ENCODE measurements at places on chromosomes 16 and 17.

- DNase-seq: no peak
Measured at GRCh38 chr17:43467981-43468581, 15.7 kb upstream of the DHX8 start.

GRCh38 chr16:30750876-30751465 lies 2.7 kb downstream of the PHKG2 start:
- no peak for DNase-seq

GRCh38 chr17:15397620-15398019 lies 56.2 kb upstream of the TEKT3 start:
- no peak for DNase-seq

DNA sequence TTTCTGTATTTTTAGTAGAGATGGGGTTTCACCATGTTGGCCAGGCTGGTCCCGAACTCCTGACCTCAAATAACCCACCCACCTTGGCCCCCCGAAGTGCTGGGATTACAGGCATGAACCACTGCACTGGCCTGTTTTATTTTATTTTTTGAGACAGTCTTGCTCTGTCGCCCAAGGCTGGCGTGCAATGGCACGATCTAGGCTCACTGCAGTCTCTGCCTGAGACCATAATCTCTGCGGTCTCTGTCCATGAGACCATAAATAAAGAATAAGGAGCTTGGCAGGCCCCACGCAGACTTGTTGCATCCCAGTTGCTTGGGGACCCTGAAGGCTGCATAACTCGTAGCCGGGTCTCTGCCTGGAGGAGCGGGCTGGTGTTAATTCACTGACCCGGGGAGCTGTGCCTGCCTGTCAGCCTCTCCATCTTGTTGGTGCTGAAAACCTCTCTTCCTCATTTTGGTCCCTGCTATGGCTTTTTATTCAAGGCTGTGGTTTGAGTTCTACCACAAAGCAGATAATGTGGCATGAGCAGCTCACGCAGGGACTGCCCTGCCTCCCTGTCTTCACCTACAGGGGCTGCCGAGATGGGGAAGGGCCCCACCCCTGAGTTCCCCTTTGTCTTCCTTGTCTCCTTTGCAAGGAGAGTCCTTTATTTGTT lies 82.1 kb downstream of the MSI2 start:
- DNase-seq: no peak

- DNase-seq: no peak
Measured at GRCh38 chr16:29765167-29766032, 12.7 kb upstream of the ZG16 start.

DNA sequence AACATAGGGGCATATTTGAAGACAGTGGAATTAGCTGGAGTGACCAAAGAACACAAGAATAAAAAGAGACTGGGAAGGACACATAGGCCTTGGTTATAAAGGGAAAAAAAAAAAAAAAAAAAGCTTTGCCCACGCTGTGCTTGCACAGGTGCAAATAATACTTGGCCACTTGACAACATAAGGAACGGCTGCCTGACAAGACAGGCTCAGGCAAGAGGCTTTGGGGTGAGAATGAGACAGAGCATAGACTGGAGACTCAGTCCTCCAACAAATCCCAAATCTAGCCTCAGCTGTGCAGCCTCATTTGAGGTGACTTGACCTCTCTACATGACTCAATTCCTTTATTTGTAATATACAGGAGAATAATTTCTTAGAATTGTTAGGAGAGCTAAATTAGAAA lies 332.8 kb upstream of the DYNLRB2 start:
- DNase-seq: no peak

- DNase-seq: no peak
Measured at GRCh38 chr17:56158915-56159825, 5.9 kb downstream of the ANKFN1 start.

GRCh38 chr16:87002717-87003413 lies 314.3 kb downstream of the C16orf95 start:
- DNase-seq: no peak

- DNase-seq: no peak
Measured at GRCh38 chr16:31004658-31005057, 5.8 kb downstream of the STX1B start.

DNA sequence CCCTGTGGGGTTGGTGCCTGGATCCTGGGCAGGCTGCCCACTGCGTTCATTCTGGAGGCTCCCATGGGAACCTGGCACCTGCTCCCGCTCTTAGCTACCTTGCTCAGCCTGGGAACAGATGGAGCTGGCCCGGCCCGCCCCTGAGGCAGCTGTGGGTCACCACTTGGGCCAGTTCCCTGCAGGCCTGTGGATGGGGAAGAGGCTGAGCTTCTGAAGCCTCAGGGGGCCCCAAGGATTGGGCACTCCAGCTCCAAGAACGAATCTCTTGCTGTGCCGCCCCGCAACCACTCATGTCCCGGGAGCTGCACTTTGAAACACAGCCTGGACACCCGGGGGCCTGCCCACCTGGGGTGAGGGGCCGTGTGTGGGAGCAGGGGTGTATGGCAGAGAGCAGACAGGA lies 37.7 kb downstream of the BAHCC1 start:
- no peak for DNase-seq

DNA sequence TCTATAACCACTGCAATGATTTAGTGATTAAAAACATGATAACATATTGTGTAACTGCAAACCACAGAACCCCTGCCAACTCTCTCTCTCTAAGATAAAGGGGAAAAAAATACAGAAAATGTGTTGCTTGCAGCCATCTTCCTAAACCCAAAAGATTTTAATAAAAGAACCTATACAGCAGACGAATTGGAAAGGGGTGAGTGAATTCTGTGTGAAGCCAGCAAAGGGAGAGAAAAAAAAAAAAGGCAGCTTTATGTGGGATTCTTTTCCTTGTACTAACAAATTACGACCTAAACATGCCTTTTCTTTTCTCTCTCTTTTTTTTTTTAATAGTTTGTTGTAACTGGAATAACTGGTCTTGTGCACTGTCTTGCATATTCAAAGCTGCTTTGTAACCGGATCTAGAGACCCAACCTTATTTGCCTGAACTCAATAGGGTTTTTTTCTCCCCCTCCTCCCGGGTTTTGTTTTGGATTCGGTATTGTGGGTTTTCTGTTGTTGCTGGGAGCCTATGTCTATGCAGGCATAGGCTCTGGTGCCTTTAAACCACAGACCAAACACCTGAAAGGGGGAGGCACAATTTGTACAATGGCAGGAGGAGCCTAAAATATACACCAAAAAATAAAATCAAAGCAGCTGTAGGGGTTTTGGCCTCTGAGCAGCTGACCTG lies 7.0 kb upstream of the ZFHX3 start:
- no peak for DNase-seq

- peak; percentile 16 for DNase-seq
Measured at GRCh38 chr16:77788181-77789084, at the start of gene VAT1L. VAT1L (plus strand) TSS chr16:77788564; CDS start chr16:77788683, 119 bp downstream.

DNA sequence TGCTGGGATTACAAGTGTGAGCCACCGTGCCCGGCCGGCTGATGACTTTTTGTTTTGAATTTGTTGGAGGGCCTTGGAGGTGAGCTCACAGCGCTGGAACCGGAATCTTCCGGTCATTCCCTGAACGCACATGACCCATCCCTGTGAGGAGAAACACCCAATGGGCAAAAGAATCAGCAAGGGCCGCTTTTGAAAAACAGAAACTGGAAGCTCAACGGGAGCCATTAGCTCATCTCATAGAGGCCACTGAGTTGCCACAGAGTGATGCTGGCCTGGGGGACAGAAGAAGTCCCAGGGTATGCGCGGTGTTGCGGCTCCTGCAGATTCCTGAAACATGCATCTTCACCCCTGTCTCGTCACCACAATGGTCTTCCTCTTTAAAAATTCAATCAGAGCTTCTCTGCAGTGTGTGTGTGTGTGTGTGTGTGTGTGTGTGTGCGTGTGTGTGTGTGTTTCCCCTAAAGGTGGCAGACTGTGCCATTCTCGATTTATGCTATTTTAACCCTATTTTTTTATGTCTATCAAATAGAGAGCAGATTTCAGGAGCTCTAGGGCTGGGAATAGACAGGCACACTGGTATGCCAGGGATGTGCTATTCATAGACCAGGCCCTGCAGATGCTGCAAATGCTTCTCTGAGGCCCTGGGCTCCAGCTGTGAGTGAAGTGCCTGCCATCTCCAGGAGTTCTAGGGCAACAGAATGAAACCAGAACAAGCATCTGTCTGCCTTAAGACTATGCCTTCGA lies 68.3 kb downstream of the MARCHF10 start:
- DNase-seq: no peak

- DNase-seq: no peak
Measured at GRCh38 chr17:82989881-82990280, 89.5 kb upstream of the METRNL start.

GRCh38 chr17:70661342-70662222 lies 492.2 kb downstream of the KCNJ2 start:
- DNase-seq: no peak

DNA sequence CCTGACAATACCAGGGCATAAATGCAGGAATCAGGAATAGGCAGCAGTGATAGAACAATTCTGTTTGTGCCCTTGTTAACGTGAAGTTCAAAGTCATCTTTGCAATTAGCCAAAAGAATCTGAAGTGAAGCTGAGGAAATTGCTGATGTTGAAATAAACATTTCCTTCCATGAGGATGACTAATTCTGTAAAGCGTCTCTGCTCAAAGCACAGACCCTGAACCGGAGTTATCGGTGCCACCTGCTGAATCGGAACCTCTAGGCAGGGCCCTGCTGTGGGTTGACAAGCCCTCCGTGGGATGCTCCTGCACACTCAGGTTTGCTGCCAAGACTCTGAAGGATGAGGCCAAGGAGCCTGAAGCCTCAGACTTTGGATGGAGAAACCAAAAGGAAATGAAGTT lies 37.0 kb upstream of the CDH1 start:
- DNase-seq: no peak

DNA sequence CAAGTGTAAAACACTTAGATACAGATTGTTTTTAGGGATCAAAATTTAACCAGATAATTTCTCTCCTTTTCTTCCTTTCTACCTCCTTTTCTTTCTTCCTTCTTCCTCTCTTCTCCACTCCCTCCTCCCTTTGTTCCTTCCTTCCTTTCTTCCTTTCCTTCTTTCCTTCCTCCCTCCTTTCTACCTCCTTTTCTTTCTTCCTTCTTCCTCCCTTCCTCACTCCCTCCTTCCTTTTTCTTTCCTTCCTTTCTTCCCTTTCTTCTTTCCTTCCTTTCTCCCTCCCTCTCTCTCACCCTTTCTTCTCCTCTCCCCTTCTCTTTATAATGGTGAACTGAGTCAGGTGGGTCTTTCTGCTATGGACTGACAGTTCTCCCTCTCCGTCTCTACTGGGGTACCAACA lies 397.5 kb upstream of the CDH11 start:
- no peak for DNase-seq

- no peak for DNase-seq
Measured at GRCh38 chr16:129075-129474, 9.4 kb downstream of the NPRL3 start.

DNA sequence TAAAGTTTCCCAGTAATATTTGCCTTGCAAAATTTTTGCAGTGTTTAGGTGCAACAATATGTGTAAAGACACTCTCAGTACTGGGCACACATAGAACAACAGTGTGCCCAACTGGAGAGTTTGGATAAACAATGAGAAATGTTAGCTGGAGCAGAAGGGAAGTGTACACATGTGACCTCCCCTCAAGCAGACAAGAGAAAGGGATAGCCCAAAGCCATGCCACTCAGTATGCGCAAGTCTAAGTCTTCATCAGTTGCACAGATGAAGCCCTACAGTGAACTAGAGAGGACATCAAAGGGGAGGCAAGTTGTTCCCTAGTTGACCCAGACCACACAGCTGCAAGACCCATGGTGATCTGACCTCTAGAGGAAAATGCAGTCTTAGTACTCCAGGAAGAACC lies 97.9 kb upstream of the CDH11 start:
- no peak for DNase-seq

DNA sequence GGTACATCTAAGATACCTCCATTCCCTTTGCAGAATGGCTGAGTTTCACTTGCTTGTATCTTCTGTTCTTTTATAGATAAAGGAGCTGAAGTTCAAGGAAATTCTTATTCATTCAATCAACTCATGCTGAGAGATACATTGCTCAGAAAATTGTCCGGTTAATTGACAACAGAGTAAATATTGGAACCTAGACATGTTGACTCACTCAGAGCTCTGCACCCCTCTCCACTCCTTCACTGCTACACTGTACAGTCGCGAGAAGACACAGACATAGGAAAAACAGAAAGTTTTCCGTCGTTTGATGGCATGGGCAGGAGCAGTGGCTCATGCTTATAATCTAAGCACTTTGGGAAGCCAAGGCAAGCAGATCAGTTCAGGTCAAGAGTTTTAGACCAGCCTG lies 690.5 kb upstream of the SOX9 start:
- no peak for DNase-seq

GRCh38 chr17:79204261-79204660 lies 129.6 kb downstream of the ENGASE start:
- DNase-seq: no peak

- DNase-seq: no peak
Measured at GRCh38 chr16:30728899-30729672, 19.1 kb upstream of the PHKG2 start.

- DNase-seq: no peak
Measured at GRCh38 chr16:2211923-2212347, 1.3 kb upstream of the BRICD5 start.

GRCh38 chr17:65193716-65194293 lies 56.6 kb downstream of the RGS9 start:
- no peak for DNase-seq

- peak; percentile 79 for DNase-seq
Measured at GRCh38 chr16:1379304-1380076, 27.8 kb downstream of the GNPTG start.

DNA sequence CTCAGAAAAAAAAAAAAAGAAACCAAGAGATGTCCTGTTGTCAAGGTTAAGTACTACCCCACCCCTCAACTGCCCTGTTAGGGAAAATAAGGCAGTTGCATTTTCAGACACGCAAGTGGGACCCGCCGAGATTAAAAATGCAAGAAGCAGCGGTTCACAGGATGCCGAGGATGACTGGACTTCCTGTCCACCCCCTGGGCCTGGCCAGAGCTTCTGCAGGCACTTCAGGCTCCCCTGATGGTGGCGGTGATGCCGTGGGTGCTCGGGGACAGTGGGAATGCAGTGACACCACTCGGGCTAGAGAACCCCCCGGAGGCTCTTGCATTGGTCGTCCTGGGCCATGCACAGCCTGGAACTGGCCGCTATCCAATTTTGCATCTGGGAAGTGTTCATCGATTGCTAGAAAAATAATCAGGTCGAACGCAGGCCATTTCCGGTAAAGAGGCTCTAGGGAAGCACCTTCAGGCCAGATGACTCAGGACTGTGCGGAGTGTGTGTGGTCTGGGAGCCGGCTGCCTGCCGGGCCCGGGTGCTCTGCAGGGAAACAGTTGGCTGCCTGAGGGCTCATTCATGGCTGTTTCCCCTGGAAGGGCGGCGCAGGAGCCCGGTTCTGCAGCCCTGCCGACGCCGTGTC lies 13.4 kb upstream of the CRISPLD2 start:
- DNase-seq: no peak

DNA sequence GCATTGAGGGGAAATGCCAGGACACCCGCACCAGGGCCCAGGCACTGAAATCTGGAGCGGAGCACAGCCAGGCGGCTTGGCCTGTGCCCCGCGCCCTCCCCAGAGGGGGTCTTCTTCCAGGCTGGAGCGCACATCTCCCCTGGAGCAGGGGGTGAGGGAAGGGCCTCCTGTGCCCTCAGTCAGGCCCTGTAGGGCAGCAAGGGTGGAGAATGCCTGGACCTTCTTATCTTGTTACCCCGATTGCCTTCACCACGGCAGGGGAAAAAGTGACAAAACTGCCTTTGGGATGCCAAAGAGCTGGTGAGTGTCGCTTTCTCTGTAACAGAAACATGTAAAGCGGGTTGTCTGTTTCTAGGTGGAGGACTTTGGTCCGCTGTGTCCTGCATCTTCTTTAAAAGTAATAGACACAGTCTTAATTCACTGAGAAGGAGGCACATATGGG lies 48.3 kb upstream of the BAHCC1 start:
- no peak for DNase-seq

GRCh38 chr17:28812748-28813377 lies 29.7 kb downstream of the FAM222B start:
- no peak for DNase-seq

- no peak for DNase-seq
Measured at GRCh38 chr17:73566905-73567782, 77.1 kb downstream of the SDK2 start.

Data from stimulated activated CD4-positive, alpha-beta T cell treated with anti-CD3 and anti-CD28 coated beads, Interleukin-2, amount 100 ng/mL, for 48 hours (primary cell).